ENCODE measurements at places on chromosomes 1 and 21.

GRCh38 chr1:46497020-46497419, 7.4 kb downstream of the DMBX1 start:
- DNase-seq, result no peak

GRCh38 chr21:36171741-36172331, 15.2 kb downstream of the DOP1B start:
- no peak for DNase-seq

DNA sequence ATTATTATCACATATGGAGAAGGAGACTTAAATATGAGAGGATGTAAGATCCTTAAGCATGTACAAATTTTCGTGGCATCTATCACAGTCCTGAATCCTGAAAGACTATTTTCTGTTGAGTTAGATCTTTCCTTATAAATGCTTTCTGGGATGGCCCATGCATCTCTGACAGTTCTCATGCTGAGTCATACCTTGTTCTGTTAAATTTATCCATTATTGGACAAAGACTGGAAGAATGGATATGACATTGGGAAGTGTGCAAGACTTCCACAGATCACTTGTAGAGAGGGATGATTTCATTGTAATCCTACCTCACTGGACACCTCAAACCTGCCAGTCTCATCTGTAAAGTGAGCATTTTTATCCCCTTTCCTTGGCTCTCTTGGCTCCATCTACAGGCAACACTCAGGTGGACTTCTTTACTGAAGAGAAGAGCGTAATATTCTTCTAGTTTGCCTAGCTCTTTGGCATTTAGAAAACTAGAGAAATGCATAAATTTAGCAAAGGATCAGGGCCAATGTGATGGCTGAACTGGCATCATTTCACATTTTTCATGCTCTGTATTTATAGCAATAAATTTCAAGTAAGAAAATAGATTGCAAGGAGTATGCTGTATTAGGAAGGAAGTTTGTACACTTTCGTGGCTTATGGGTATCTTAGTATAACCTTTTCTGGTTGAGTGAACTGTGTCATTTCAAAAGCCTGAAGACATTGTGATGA, 128.2 kb downstream of the NFIA start:
- no peak for DNase-seq

GRCh38 chr1:228039986-228040385, 33.2 kb downstream of the WNT3A start:
- no peak for DNase-seq

DNA sequence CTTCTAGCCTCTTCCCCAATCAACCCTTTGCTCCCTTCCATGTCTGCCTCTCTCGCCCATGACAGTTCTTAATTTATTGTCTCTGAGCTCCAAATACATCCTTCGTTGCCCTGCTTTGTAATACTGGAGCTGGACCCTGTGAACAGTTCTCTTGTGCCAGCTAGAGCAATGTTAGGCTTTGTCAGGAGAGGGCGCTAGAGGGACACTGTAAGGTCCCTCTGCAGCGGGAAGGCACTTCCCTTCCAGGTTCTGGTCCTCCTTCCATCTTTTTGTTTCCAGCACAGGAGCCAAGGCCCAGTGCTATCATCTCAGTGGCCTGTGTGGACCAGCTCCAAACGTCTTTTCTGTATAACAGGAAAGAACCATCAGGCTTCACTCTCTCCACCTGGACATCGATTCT, 95.9 kb downstream of the PTPRU start:
- peak; percentile 14 for DNase-seq

DNA sequence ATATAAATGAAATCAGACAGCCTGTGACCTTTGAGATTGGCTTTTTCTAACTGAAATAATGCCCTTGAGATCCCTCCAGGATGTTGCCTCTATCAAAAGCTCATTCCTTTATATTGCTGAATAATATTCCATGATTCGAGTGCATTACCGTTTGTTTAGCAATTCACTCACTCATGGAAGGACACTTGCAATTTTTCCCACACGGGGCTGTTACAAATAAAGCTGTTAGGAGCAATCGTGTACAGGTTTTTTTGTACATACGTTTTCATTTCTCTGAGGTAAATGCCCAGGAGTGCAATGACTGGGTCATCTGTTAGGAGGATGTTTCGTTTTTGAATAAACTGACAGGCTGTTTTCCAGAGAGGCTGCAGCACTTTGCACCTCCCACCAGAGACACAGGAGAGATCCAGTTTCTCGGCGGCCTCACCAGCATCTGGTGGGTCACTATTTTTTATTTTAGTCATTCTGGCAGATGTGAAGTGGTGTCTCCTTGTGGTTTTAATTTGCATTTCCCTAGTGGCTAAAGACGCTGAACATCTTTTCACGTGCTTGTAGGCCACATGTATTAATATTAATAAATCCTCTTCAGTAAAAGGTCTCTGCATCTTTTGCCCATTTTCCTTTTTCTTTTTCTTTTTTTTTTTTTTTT, 11.0 kb downstream of the PRDM15 start:
- no peak for DNase-seq

GRCh38 chr1:3212453-3213355, 143.7 kb downstream of the PRDM16 start:
- no peak for DNase-seq

DNA sequence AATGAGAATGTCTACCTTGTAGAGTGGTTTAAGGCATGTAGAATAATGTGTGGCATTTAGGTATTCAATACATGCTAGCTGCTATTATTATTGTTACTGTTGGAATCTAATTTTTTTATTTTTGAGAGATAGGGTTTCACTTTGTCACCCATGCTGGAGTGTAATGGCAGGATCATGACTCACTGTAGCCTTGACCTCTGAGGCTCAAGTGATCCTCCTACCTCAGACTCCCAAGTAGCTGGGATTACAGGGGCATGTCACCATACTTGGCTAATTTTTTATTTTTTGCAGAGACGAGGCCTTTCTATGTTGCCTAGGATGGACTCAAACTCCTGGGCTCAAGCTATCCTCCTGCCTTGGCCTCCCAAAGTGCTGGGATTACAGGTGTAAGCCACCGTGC, 61.9 kb downstream of the EPB41 start:
- DNase-seq, result no peak

GRCh38 chr1:222845763-222846162, 30.9 kb downstream of the DISP1 start:
- DNase-seq, result no peak

DNA sequence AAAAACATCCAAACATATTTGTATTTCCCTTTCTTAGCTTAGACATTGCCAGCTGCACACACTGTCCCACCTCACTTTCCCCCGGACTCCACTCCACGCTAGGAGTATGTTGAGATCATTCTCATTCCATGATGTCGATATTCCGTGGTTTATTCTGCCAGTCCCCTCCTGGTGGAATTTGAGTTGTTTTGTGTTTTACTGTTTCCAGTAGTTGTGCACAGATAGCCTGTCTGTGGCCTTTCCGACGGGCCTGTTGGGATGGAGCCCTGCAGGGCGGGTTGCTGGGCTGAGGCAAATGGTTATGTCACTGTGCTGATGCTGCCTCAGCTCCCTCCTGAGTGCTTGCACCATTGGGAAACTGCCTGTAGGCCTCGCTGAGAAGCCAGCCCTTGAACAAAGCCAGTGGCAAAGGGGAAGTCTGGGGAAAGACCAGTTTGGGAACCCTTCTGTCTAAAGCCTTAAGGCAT, 12.8 kb downstream of the TRAPPC10 start:
- DNase-seq, result peak; percentile 12

GRCh38 chr21:15079269-15079668, 14.5 kb upstream of the NRIP1 start:
- no peak for DNase-seq

DNA sequence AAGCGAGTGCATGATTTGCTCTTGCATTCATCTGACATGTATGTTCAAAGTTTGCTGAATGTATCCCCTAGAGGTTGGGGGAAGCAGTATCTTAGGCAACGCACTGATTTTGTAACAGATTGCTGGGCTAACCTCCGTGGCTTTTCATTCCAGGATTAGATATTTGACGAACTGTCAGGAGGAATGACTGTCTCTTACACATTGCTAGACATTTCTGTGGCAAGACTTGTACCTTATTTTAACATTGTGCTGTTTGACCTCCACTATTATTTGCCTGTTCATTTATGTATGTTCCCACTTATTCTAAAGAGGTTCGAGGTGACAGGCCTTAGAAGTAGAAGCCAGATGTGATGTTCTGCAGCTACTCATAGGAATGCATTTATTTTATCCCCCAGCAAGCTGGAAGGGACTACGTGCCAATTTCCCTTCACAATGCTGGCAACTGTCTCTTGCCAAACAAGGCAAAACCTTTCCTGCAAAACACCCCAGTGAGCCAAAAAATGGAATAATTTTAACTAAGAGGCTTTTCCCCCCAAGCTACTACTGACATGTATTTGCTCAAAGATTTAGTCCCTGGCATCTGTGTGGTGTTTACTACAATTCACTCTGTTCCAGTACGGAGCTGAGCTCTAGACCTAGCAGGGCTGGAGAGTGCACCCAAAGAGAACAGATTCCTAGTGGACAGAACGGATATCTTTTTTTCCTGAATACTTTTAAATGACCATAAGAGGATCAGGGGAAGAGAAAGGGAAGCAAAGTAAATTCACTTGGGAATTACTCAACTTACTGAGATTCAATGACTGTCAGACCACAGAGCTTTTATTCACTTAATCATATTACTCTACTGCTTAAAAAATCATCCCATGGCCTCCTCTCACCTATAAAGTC, 646.2 kb downstream of the SMYD3 start:
- no peak for DNase-seq
